Stimulated activated naive CD8-positive, alpha-beta T cell treated with anti-CD3 and anti-CD28 coated beads, Interleukin-15, Interleukin-2, amounts not matched to agents 100 U/mL and 50 U/mL, for 24 hours (primary cell): ENCODE measurements at places on chromosomes 5 and 9.

- no peak for DNase-seq
Measured at GRCh38 chr9:129801504-129801903, 1.5 kb upstream of the TOR1B start.

DNA sequence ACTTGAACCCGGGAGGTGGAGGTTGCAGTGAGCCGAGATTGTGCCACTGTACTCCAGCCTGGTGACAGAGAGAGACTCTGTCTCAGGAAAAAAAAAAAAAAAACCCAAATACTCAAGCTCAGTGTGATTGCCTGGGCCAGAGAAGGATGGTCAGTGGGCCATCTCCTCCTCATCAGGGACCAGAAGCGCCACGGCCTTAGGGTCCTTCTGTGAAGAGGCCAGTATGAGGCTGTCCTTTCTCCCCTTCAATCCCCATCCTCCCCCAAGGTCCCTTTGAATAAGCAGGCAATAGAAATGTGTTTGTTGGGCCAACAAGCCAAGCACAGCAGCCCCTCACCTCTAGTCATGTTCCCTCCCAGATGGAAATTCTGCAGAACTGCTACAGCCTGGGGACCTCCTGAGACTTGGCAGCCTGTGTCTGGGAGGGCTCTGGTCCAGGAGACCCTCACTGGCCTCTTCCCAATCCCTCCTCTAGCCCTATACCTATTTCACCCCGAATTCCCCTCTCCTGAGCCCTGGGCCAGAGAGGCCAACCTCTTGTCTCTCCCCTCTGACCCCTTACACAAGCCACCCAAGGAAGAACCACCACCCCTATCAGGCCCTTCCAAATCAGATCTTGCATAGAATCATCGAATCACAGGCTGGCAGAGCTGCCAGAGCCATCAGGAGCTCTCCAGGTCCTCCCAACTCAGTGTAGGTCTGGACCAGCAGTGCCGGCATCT lies 1.0 kb downstream of the CSF1R start:
- no peak for DNase-seq

DNA sequence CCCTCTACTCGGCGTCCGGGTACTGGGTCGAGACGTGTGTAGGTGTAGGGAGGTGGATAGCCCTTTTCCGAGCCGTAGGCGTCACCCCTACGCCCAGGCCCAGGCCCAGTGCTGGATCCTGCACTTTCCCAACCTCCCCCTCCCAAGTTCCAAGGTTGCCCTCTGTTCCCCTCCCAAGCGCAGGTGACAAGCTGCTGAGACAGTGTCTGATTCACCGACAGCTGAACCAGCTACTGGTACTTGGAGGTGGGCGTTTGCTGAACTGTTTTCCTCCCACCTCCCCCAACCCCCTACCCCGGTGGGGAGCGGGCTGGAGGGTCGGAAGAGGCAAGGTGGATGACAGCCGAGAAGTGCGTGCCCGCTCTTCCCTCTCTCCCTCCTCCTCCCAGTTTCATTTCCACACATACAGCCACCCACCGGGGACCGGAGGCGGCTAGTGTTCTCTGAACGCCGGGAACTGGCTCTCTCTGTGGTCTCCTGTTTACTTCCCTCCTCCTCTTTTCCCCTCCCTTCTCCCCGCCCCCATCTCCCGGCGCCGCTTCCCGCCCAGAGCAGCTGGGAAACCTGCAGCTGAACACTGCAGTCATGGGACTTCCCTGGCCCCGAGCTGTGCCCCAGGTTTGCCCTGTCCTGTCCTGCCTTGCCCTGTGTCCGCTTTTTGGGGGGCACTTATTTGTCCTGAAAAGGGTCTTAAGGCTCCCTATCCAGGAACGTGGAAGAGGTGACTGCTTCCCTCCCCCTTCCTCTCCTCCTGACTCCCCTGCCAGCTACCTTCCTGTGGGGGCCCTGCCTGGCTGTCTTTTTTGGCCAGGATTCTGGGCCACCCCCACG lies 6.2 kb upstream of the KLF9 start:
- peak; percentile 65 for DNase-seq

DNA sequence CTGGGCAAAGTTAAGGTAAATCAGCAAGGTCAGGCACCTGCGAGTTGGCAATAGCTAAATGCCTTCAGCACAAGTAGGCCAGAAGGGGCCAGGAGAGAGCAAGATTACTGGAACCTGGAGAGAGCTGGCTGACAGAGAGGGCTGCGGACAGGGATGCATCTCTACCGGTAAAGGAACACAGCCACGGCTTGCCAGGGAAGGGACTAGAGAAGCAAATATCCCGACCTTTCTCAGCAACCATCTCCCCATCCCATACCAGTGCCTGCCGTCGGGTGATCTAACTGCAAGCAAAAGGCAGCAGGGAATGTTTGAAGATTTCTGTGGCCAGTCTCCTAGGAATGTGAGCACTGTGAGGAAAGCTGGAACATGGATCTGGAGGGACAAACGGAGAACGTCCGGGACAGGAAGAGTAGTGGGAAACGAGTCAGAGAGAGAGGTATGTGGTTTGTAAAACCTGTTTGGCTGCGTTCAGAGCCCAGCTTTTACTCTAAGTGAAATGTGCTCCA lies 15.9 kb upstream of the ABLIM3 start:
- no peak for DNase-seq

- DNase-seq: no peak
Measured at GRCh38 chr5:156182174-156182967, 144.6 kb upstream of the SGCD start.

DNA sequence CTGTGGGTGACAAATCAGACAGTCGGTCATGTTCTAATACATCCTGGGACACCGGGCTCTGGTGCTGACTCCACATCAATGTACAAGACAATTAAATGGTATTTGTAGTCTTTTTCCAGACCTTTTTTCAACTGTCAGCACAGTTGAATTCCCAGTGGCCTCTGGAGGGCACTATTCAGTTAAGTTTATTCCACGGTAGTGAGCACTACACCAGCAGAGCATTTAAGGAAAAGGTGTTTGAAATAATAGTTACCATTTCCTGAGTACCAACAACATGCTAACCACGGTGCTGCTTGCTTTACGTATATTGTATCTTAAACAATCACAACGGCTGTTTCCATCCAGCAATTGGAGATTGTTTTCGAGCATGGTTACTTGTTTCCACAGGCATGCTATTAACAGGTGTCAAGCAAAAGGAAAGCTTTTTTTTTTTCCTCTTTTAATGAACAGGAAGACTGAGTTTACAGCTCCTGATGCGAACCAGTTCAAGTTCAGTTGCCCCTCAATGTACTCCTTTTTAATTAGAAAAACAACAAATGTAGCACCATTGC lies 186.7 kb downstream of the PDZD2 start:
- DNase-seq: peak; percentile 34
